H1 (cell line): ENCODE measurements at places on chromosomes 1 and 21.

GRCh38 chr21:36804874-36805611 lies 106.1 kb downstream of the SIM2 start:
- DNase-seq: no peak

DNA sequence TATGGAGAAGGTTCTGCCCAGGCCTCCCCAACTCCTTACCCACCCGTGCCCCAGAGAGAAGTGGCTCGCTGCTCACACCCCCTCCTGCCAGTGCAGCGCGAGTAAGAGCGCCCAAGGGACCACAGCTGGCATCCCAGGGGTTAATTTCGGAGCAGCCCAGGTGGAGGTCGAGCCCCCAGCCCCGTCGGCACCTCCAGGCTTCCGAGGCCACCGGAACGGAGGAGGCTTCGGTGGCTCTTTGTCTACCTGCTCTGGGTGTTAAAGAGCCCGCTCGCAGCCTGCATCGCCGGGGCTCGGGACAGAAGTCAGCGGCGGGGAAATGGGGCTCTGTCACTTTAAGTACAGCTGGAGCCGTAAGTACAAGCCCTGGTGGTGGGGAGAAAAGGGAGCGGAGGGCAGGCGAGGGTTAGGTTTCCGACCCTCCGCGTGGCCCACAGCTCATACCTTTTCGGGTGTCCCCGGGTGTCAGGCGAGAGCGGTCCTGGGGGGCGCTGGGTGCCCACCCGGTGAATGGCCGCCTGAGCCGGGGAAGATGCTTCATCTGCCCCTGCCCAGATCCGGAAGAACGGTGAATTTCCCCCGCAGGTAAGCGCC lies 89.4 kb upstream of the IPO9 start:
- DNase-seq: peak; percentile 77

GRCh38 chr1:212124690-212125582 lies 89.4 kb downstream of the DTL start:
- DNase-seq: no peak

GRCh38 chr1:77970192-77970591 lies 8.7 kb downstream of the FUBP1 start:
- no peak for DNase-seq

GRCh38 chr1:214377886-214378285 lies 96.9 kb downstream of the SMYD2 start:
- DNase-seq: no peak

DNA sequence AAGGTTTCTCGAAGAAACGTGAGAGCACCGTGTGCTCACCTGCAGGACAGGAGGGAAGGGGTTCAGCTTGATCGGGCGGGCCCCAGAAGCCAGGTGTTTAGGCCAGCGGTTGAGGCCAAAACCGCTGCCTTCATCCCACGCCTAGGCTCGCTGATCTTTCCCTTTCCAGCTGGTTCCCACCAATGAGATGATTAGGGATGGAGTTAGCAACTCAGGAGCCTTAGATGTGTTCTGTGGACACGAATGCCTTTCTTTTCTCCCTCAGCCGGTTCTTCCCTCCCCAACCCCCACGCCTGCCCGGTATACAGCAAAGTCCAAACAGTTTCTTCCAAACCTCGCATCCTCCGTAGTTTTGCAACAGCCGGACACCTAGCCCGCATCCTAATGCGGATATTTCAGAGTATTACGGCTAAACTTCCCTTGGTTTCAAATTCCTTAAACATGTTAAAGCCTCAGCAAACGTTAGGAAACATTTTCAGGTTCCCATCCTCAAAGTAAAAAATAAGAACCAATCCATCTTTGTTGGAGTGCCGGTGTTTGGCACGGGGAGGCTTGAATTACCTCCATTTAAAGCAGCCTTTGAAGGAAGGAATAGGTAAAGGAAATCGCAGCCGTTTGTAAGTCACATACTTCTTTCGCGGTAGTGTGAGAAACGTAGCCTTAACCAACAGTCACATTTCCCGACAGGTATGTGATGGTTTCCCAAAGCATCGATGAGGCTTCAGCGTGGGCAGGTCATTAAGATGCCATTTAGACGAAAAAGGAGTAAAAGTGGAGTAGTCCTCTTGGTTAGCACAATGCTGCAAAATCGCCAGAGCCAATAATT lies 1.1 kb downstream of the LRRC8C start:
- DNase-seq: no peak

- DNase-seq: no peak
Observed at GRCh38 chr1:18404460-18404859, 76.3 kb upstream of the KLHDC7A start.

DNA sequence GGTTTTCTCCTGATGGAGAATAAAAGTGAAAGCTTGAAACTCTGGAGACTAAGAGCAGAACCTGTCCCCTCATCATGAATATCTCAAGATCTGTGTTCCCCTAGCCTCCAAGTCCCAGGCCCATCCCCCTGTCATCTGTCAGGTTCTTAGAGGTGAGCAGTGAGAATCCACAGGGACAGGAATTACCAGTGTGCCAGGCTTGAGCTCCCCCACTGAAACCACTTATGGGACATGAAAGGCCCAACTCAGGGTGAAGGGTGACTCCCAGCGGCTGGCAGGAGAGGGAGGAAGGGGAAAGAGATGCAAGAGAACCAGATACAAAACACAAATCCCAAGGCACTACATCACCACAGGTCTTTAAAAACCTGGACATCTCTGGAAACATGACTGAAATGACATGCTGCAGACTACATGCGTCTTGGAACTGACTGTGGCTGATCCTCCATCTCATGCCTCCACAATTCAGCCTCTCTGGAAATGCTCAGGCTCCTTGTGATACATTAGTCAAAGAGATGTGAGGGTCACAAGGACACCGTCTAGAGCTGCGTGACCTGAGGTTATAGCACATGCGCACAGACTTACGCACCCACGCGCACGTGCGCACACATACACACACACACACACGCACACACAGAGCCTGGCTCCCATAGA lies 6.8 kb upstream of the LY9 start:
- DNase-seq: no peak

DNA sequence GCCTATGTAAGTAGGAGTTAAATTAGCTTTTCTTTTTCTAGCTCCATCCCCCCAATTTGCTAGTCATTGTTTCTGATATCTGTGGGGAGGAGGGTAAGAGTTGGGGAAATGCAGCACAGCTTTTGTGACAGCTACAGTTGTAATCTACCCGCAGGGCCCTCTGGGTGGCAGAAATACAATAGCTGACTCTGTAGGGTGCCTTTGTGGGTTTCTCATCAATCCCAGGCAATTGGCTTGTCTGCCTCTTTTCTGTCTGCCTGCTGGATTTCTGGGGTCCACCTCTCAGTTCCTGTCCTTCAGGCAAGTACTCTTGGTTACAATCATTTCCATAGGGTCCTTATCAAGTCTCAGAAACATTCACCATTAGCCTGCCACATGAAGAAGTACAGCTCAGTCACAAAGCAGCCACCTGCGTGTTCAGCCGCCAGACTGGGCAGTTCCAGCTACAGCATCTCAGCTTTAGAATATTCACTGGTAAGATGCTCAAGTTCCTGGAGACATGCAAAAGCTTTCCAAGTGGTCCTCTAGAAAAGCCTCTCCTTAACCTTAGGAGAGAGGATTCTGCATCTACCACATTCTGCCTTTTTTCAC lies 19.2 kb upstream of the SLC44A5 start:
- DNase-seq: no peak
